Effector memory CD4-positive, alpha-beta T cell (primary cell): ENCODE measurements at places on chromosomes 1 and 21.

GRCh38 chr1:213492161-213493041 lies 441.4 kb downstream of the RPS6KC1 start:
- DNase-seq, result no peak

GRCh38 chr1:114122941-114123618 lies 30.6 kb downstream of the SYT6 start:
- no peak for DNase-seq

GRCh38 chr1:116915086-116915661 lies 5.5 kb downstream of the PTGFRN start:
- no peak for DNase-seq

DNA sequence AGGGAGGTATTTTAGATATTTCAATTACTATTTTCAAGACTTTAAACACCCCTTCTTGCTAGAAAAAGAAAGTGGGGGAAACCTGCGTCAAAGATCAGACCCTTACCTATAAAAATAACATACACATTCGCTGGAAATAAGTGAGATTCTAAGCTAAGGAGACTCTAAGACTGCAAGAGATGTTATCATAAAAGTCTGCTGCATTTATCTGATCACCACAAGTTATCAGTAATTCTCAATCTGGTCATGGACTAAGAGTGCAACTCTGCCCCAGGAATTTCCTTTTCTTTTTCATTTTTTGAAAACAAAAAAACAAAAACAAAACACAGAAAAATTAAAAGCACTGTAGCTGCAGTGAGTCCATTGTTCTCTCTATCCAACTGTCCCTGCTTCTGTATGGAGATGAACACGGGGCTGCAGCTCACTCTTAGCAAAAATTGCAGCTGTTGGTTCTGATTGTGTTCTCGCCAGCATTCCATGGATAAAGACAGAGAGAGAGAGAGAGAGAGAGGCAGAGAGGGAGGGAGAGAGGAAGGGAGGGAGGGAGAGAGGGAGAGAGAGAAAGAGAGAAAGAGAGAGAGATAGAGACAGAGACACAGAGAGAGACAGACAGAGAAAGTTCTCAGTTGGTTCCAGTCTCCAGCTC lies 14.1 kb downstream of the XKR8 start:
- no peak for DNase-seq

DNA sequence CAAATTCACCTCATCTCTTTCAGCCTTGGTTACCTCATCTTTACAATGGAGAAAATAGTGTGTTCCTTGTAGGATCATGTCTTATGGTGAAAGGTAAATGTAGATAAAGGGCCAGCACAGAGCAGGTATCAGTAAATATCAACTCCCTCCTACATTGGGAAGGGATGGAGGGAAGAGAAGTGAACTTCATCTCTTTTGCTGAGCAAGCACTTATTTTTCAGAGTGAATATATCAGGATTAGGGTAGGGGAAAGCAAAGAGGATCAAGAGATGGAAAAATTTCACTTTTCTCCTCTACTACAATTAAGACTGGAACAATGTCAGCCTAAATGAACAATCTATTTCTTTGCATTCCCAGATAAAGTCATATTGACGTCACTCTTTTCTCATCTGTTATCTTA lies 193.8 kb upstream of the JUN start:
- no peak for DNase-seq

- DNase-seq, result no peak
These were observed at the start of gene CD101 for GRCh38 chr1:117001254-117001927. Gene CD101 (plus strand): TSS chr1:117001760. CDS start chr1:117001818, 58 bp downstream.

DNA sequence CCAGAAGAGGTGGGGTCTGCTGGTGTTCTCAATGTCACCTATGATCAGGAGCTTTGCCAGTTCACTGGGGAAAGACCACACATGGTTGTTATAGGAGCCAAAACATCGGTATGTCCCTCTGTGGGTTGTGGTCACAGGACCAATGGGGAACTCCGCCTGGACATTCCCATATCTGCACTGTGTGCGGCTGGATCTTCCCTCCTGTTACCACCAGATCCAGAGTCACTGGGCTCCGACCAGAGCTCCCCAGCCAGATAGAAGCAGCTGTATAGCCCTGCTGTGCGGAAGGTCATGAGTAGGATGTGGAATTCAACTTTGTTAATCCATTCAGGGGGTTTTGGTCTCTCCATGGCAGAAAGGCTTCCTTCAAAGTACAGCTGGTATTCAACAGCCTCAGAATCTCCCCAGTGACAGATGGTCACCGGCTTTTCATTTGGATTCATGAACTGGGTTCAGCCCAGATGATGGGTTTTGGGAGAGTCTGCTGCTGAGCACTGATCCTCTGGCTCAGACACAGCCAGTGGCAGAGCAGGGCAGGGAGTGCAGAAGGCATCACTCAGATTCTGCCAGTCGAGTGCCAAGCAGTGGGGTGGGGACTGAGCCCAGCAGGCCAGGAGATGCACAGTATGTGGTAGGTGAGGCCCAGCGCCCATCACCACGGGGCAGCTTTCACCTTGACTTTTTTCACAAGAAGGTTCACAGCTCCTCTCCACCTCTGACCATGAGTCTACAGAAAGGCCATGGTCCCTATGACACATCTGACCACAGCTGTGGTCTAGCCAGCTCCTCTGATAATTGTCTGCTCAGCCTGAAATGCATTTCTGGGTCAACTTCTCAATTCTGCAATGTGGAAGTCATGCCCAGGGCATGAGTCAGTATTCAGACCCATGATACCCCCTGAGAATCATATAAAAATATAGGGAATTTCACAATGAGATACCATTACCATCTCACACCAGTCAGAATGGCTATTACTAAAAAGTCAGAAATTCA lies 2.9 kb upstream of the SHCBP1L start:
- no peak for DNase-seq

DNA sequence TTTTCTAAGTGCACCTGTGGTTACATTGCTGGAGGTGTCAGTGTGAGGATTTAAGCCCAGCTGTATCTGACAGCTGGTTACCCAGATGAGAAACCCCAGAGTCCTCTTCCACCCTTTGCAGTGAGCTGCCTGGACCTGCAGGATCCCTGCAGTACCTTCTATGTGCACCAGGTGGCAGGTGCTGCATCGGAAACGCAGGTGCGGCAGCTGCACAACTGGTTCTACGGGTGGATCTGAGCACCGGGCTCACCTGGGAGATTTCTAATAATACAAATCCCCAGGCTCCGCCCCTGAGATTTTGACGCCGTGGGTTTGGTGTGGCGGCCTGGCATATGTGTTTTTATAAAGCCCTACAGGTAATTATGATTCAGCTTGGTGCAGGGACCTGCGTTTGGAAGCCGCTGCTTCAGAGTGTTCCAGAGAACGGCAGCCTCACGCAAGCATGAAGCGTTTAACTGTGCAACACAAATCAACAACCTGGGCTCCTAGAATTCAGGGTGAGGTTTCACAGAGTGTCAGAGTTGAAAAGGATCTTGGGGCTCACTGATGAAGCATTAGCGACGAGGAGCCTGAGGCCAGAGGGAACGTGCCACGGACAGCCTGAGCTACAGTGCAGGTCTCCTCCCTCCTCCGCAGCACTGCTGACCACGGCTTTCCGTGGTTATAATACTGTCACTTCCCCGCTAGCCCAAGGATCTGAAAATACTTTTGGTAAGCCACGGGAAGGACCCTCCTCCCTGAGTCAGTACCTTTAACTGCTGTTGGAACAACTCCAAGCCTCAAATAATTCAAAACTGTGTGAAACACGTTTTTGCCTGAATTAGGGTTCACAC lies 96.7 kb upstream of the TRABD2B start:
- peak; percentile 18 for DNase-seq

DNA sequence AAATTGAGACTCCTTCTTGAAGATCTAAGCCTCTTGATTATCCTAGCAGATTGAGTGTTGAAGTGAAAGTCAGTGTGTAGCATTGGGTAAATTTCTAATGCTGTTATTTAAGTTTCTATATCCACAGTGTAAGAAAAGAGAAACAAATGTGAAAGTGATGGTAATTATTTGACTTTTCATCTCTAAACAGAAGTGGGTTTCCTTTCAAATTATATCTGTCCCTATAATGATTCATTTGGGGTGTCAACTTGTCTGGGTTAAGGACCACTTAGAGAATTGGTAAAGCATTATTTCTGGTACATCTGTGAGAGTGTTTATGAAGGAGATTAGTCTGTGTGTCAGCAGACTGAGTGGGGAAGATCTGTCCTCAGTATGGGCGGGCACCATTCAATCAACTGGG lies 133.0 kb upstream of the HMCN1 start:
- no peak for DNase-seq

DNA sequence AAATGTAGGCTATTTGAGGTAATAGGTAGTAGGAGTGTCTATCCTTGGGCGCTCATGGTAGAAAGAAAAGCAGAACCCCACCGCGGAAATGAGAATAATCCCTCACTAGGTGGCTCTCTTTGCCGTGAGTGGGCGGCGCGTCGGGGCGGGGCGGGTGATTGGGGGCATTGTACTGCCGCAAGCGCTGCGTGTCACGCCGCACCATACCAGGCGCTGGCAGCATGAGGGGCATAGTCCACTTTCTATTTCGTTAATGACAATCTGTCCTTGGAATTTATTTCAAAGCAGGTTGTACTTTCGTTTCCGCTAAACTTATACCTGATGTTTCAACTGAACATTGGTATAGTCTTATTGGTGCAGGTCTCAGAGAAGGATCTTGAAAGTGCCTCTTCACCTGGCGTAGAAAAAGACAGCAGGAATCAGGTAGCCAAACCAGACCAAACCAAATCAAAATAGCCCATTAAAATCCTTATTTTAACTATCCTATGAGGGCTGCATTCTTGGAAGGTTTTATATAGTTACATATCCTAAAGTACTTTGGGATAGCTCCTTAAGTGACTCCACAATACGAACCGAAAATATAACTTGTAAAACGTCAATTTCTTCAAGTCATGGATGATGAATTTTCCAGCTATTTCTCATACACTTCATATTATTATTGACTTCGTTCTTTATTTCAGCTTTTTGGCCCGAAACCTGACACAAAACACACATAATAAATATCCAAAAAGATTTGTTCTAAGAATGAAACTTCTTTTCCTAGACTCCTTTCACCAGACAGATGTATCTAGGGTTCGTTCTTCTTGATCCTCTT lies 1.9 kb upstream of the SMG7 start:
- peak; percentile 87 for DNase-seq

- no peak for DNase-seq
These were observed 6.7 kb downstream of the ERG start for GRCh38 chr21:38491536-38491935.

GRCh38 chr1:76989976-76990375 lies 122.7 kb downstream of the ST6GALNAC5 start:
- no peak for DNase-seq

DNA sequence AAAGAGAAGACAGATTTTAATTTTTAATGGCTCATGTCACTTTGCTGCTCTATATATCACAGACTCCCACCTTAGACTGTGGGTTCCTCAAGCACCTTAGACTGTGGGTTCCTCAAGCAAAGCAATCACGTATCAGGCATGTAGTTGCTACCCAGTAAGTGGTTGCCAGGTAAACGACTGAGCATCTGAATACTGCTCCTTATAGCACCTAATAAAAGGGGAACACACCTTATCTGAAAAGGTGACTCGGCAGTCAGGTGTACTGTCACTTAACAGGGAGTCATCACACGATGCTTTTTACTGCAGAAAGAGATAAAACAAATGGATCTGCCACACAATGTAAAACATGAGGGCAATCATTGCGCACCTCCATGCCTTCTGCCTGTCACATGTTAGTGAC lies 92.5 kb upstream of the LPGAT1 start:
- DNase-seq, result no peak

- DNase-seq, result no peak
These were observed 119.6 kb downstream of the ATF6 start for GRCh38 chr1:161885759-161886158.

DNA sequence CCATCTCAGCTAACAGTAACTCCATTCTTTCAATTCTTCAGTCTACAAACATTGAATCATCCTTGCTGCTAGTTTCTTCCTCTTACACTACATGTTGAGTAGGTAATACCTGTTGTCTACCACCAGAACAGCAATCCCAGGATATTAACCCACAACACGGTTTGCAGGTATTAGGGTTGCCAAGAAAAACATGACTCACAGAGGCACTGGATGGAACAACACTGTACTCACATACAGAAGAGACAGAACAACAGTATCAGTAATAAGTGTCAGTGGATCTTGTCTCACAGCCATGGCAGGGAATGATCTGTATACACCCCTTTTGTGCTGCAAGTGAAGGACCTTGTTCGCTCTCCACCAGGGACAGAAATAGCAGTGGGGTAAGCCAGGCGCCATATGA lies 212.1 kb downstream of the GPR52 start:
- no peak for DNase-seq

DNA sequence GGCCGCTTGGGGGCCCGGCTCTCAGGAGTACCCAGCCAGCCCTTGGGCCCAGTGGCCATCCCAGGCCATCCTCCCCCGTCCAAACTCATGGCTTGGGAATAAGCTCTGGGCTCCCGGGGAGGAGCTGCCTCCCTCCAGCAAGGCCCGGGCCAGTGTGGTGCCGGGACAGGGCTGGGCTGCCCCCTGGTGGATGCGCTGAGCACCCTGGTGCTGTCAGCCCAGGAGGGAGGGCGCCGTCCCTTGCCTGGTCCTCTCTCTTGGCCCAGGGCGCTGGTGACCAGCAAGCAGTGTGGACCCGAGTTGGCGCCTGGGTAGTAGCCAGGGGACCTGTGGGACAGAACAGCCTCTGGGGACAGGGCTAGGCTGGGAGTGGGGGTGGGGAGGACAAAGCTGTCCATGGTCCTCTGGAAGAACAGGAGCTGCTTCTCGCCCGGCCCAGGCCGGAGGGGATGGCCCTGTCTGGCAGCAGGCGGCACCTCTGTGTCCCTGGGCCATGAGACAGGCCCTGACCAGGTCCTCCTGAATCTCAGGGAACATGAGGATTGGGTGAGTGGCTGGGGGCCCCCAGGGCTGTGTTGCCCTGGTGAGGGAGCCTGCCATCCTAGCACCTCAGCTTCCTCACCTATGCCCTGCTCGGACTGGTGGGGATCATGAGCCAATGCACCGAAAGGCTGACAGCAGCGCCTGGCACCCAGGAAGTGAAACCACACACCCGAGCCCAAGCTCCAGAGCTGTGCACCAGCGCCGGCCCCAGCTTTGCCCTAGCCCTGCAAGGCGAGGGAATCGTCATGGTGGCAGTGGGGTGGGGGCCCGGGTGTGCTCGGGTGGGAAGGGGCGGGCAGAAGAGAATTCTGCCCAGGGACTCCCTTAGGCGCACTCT lies 9.4 kb downstream of the MORN1 start:
- peak; percentile 57 for DNase-seq

GRCh38 chr21:33247599-33247998 lies 17.9 kb downstream of the IFNAR2 start:
- DNase-seq, result no peak

DNA sequence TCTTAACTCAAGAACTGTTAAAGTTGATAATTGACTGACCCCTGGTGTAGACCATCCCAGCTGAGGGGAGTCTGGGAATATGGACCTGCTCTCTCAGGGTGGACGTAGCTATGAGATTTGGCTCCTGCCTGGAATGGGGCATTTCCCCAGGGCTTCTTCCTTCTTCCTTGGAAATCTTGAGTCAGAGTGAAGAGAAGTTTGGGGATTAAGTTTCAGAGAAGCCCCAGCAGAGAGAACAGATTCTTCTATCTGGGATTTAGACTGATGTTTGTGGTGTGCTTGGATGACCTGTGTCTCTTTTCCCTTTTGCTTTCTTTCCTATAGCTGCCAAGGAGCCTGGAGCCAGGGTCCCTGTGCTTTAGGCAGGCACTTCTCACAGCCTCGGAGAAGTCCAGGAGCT lies 13.2 kb downstream of the AKR1A1 start:
- no peak for DNase-seq
